ENCODE measurements at places on chromosomes 11 and 22.
A peak's percentile ranks its signal among the peaks of the same experiment; 100 is the strongest.

GRCh38 chr11:27703481-27703880 lies 3.2 kb upstream of the BDNF start:
- DNase-seq, result no peak

DNA sequence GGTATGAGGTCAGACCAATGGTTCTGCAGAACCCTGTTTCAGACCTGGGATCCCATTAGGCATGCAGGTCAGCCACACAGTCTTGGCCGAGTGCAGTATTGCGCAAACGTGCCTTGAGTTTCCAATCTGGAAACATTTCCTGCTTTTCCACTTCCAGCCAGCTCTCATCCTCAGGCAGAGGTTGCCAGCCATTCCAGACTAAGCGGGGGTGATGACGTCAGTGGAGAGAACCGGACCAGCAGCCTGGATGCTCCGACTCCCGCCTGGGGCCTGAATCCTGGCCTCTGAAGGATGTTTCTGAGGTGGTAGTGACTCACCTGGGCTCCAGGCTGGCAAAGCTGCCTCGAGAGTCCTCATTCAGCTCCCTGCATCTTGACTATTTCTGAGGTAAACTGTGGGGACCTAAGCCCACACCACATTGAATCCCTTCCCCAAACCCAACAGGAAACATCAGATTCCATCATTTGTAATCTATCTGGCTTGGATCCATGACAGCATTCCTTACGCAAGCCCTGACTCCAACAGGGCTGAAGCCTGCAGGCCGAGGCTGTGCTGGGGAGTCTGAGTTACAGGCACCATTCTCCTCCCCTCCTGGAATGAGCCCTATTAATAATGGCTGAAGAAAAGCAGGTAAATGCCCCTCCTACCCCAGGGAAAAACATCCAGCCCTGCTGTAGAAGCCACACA lies 83.0 kb downstream of the ABTB2 start:
- no peak for DNase-seq

DNA sequence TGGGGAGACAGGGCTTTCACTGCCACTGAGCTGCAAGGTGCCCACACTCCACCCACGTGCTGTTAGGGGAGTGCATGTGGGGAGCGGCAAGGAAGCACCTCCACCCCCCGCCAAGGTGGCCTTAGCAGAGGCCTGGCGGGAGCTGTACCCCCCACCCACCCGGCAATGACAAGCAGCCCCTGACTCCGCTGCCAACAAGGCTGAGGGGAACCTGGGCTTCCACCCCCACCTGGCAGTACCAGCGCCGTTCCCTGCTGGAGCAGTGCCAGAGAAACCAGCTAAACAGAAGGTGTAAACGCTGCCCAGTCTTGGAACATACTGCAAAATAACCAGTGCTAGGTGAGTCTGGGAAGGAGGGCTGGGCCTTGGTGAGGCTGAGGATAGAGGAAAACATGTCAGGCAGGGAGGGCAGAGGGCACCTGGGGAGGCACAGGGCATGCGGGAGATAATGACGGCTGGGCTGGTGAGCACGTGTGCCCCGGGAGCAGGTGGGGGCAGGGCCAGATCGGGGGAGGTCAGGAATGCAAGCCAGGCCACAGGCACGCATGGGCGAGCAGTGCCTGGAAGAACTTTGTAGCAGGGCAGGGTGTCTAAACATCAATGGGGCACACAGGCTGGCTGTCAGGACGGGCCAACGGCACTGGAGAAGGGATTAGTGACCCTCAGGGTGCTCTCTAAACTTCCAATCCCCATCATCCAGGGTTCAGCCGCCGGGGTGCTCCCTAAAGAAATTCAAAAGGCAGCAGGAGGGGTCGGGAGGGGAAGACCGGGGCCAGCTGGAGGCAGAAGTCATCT lies 6.6 kb downstream of the CERK start:
- DNase-seq, result no peak

GRCh38 chr11:65019824-65020223 lies 5.9 kb downstream of the ARL2 start:
- no peak for DNase-seq

GRCh38 chr11:69366591-69366990 lies 72.6 kb downstream of the MYEOV start:
- DNase-seq, result no peak

GRCh38 chr11:22234743-22235142 lies 41.9 kb downstream of the ANO5 start:
- DNase-seq, result no peak

DNA sequence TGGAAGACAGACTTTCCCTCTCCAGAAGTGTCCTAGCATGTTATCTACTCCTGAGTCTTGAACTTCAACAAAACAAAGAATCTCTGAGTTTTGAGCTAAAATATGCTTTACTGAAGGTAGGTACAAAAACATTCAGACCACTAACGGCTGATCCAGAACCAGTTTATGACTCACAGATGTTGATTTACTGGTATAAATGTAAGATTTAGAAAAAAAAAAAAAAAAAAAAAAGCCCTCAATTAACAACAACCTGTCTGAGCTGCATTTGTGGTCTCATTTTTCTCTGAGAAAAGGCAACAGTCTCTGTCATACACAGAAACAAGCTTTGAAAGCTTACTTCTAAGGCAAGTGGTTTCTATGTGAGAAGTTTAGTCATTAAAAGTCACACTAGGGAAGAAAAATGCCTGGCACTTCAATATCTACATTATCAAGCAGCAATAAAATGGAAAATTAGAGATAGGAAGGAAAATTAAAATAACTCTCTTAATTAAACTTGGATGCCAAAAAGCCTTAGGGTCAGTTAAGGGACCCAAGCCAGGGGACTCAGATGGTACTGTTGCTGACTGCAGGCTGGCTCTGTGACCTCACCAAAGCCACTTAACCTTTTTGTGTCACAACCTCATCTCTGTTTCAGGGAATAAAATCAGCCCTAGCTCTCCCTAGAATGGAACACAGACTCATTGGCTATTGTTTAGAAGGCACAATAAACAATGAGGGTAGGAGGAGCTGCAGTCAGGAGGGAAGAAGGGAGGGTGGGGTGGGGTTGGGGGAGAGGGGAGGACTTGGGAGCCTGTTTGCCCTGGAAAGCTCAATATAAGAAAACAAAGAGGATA lies 61.7 kb downstream of the ETS1 start:
- peak; percentile 82 for DNase-seq

GRCh38 chr11:118914178-118914918 lies 11.4 kb downstream of the BCL9L start:
- DNase-seq, result peak; percentile 76

DNA sequence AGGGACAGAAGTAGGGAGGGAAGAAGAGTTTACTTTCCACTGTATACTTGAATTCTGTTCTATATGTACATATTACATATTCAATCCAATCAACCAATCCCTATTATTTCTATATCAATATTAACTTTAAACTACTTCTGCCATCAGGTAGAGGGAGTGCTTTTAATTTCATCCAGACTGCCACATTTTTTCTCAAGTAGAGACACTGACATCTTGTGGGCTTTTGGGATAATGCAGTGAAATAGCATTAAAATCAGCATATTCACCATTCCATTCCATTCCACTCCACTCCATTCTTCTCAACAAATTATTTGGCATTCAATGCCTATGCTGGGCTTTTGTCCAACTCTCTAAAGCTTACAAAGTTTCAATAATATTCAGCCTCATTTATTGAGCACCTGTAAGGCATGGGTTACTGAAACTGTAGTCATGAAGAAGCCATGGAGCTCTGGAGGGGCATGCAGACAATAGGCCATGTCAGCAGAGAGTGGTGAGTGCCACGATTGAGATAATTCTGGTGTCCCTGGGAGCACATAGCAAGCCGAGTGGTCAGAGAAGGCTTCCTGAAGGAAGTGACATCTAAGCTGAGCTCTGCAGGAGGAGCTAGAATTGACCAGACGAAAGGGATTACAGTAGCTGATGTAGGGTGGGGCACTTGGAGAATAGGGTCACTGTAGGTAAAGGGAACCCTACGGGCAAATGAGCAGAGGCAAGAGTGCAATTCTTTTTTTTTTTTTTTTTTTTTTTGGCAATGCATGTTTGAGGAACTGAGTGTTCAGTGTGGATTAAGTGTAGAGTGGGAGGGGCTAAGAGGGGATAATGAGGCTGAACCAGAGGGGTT lies 12.8 kb upstream of the CLPB start:
- DNase-seq, result peak; percentile 57

GRCh38 chr22:23092217-23092955 lies 22.1 kb downstream of the GNAZ start:
- no peak for DNase-seq

- DNase-seq, result no peak
Measured at GRCh38 chr22:28025866-28026575, 107.0 kb upstream of the PITPNB start.

DNA sequence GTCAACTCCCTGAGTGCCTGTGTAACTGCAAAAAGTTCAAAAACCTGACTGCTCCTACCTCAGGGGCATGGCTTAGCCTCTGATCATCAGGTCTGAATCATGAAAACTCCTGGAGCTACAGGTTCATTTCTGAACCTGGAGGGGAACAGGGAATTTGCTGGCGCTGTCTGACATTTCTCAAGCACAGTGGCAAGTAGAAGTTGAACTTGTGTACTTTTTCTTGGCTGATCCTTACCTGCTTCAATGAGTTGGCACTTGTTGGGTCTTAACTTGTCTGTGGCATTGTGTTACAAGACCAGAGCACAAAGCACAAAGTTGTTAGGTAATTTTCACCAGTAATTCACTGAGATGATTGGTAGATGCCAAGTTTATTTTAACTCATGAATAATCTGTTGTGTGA lies 3.3 kb downstream of the TMEM109 start:
- DNase-seq, result no peak

Measured in CD4-positive, alpha-beta T cell treated with Interleukin-12 subunit alpha and Interleukin-12 subunit beta, for 1 hour (primary cell).